ENCODE measurements at places on chromosomes 11 and 22.

- peak; percentile 60 for DNase-seq
These were observed 13.0 kb downstream of the GALNT18 start for GRCh38 chr11:11608783-11609232.

GRCh38 chr22:37186997-37187522 is 987 bp downstream of the C1QTNF6 start:
- peak; percentile 16 for DNase-seq

- DNase-seq = no peak
These were observed 1.9 kb downstream of the DPAGT1 start for GRCh38 chr11:119099711-119100110.

DNA sequence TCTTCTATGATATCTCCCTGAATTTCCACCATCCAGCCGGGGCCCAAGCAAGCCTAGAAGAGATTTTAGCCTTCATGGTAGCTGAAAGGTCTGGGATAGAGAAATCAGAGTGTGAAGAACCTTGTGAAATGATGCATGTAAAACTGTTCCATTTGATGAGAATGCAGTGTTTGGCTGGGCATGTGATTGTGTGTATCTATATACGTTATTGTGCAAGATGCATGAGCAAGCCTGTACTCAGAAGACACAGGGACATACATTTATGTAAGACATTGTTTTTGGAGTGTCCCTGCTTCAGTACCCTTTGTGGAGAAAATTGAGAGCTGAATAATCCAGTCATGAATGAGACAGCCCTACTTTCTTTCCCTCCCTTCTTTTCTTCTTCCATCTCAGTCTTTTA is 15.2 kb upstream of the OR52K2 start:
- no peak for DNase-seq

GRCh38 chr22:36147196-36147791 is 13.3 kb downstream of the APOL3 start:
- DNase-seq = no peak

DNA sequence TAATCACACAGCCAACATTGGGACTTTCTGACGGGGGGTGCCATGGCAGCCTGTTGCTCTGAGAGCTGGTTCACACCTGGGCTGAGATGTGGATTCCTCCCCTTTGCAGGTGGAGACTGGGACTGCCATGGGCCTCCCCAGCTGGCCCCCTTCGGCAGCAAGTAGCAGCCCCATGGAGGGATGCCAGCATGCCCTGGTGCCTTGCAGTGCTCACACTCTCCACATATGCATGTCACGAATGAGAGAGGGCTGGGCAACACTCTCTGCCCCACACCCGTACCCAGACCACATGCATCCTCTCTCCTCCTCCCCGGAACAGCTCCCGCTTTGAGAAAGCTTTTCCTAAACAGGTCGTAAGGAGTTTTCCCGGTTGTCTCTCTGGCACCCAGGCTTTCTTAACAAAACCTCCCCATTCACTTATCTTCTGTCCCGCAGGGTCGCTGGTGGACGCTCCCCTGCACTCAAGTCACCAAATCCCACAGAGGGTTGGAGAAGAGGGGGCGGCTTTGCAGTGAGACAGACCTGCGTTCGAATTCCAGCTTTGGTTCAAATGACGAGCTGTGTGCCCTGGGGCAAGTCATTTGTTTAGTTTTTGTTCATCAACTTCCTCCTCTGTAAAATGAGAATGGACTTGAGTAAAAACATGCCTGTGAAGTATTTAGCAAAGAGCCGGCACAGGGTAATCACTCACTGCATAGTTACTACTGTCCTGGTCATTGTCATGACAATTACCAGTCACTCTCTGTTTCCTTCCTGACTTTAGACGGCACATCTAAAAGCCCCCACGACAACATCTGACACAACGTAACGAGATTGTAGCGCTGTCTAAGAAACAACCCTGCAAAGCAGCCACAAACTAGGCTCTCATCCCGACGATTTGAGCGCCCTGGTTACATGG is 231.3 kb upstream of the B3GAT1 start:
- no peak for DNase-seq

GRCh38 chr11:121321614-121322243 is 29.2 kb downstream of the SC5D start:
- DNase-seq = peak; percentile 34
